ENCODE measurements at places on chromosomes 6 and 20.

- DNase-seq = no peak
Observed at GRCh38 chr20:52895701-52896100, 76.5 kb upstream of the TSHZ2 start.

DNA sequence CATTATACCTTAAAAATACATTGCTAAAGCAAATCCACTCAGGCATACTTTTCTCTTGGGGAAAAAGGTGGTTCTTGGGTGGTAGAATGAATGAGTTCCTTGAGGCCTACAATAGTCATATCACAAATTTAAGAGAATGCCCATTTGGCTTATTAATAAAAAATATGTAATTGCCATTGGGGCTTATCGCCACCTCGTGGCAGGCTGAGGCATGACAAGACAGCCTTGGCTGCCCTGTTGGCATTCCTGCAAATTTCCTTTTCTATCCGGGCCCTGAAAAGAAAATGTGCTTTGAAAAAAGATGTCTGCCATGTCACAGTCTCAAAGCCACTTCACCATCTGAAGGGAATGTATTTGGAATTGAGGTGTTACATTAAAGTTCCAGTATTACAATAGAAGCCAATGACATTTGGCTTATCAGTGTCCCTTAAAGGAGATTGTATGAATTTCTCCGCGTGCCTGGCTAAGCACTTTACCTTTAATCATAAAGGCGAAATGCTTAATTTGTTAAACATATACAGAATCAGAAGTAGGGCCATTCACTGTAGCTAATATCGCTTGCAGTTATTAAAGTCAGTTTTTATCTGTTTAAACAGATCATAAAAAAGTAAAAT is 188.3 kb upstream of the ZFP64 start:
- peak; percentile 20 for DNase-seq

DNA sequence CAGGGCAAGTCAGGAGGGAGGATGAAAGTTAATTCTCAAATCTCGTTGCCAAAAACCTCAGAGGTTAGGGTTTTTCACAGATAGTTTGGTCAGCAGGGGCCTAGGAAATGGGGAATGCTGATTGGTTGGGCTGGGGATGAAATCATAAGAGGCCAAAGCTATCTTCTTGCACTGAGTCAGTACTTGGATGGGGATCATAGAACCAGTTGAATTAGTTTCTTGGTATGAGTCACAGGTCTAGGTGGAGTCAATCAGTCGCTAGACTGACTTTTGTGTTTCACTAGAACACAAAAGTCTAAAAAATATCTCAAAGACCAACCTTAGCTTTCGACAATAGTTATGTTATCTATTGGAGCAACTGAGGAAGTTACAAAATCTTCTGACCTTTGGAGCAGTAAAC is 368.5 kb downstream of the TBC1D32 start:
- no peak for DNase-seq

GRCh38 chr6:93684339-93684738 is 265.0 kb upstream of the EPHA7 start:
- DNase-seq = no peak

DNA sequence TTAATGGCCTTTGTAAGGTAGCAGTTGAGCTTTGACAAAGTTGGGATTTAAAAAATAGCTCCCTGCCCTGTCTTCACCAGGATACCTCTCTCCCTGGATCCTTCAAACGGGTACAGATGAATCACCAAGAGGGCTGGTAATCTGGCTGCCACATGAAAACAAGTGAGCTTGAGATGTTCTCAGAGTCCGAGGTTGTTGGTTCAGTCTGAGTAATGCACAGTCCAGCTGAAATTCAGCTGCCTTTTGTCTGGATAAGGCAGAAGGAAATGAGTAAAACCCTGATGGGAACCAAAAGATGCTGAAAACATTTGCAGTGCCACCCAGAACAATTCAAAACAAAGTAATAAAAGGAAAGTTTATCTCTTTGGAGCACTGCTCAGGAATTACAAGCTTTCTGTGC is 86.8 kb downstream of the GJA1 start:
- DNase-seq = peak; percentile 98

DNA sequence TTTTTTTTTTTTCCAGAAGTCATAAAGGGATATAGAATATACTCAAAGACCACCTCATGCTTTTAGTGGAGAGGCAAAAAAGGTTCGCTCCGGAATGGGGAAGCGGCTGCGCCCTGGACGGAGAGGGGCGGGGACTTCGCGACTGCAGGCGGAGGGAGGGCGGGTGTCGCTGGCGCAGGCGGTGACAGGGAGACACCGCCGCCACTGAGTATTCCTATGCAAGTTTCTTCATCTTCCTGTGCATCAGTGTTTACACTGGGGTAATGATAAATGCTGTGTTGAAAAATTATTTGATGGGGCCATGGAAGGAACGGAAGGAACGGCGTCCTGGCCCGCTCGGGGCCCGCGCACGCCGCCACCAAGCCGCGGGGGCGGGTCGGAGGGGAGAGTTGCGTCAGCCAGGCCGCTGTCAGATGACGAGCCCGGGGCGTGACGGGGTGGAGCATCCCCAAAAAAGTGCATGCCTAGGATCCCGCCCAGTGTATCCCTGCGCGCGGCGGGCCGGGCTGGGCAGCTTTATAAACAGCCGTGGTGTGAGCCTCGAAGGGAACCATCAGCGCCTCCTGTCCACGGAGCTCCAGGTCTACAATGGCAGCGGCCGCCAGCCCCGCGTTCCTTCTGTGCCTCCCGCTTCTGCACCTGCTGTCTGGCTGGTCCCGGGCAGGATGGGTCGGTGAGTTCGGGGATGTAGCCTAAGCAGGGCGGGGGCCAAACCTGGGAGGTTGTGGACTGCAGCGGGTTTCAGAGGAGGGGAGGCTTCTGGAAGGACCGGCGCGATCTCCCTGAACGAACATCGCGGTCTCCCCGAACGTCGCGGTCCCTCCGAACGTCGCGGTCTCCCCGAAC is at the start of gene ULBP1:
ULBP1 (plus strand) TSS at position 482 of the 846 bp plus-strand sequence; CDS start at position 589, 107 bp downstream.
- peak; percentile 67 for DNase-seq

DNA sequence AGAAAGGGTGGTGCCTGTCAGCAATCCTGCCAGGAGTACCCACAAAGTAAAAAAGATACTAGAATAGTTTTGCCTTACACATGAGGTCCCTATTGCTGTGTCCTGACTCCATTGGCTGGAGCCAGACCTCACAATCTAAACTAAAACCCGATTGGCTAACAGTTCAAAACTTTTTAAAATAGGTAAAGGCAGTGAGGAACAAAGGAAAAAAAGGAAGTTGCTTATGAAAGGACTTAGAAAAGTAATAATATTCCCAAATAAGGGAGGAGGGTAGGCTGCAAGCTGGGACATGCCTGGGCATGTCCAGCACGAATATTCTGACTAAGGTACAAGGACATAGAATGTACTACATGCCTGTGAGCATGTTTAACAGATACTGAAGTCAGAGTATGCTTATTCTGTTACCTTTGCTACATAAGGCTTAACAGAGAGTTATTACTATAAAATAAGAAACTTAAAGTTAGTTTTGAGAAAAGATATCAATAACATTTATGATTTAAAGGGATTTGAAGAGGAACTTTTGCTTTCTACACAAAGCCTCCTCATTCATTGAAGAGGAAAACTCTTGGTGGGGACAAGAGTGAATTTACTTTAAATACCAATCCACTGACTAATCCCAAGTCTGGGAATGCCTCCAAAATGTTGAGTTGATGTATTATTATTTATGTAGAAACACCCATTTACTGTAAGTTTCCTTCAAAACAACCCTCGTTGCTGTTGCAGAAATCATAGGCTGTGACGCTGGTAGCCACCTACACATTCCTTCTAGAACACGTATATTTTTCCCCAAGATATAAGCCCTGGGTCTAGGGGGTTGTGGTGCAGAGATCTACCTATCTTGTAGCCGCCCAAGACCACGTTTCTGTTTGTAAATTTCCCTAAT is 8.2 kb upstream of the MTHFD1L start:
- peak; percentile 99 for DNase-seq

DNA sequence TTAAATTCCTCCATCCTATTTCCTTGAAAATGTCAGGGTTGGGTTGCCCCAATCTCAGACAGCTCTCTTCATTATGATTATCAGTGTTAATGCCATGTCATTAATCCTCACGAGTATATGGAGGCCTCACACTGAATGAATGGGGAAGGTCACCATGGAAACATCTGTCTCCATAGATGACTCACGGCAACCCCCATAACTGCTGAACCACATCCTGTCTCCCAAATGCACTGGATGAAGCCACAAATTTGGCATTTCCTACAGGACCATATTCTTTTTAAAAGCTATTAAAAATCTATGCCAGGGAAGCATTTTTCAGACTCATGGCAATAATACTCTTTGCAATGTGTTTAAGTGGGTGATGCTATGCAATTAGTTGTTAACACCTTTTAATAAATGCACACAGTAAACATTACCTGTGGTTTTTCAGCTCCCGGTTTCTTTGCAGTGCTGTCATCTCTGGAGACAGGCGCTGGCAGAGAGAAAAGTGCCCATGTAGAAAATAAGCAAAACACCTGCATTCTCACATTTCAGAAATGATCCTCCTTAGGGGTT is 80.1 kb upstream of the PTPRK start:
- peak; percentile 91 for DNase-seq

- no peak for DNase-seq
Observed at GRCh38 chr6:69863766-69864165, 2.6 kb upstream of the COL19A1 start.

GRCh38 chr6:49052901-49053300 is 410.2 kb downstream of the MMUT start:
- no peak for DNase-seq

DNA sequence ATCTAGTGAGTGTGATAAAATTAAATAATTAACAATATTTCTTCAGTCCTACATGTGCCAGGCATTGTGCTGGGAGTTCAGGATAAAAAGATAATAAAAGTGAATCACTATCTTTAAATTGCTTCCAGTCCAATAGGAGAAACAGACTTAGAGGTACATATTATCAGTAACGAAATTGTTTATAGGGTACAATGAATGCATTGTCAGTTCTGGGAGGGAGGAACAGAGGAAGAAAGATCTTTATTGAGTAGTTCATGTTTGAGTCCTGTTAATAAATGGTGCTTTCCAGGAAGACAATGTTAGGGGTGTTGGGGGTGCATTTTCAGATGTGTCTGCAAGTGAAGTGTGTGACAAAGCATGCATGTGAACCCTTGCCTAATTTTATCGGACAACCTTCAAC is 183.1 kb downstream of the OGFRL1 start:
- DNase-seq = no peak

DNA sequence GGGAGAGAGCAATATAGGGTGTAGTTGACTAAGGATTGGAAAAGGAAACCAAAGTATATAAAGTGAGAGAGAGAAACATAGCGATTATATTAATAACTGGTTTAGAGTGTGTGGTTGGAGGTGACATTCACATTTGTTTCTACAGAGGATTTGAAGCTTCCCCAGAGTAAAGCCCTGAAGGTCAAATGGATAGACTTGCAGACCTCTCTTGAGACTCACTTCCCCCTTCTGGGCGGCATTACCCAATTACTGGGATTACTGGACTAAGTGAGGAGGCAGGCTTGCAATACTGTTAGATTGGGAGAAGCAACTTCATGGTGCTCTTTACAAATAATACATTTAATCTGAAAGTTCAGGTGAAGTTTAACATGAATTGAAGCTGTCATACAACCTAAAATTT is 10.7 kb downstream of the FIG4 start:
- DNase-seq = peak; percentile 22

DNA sequence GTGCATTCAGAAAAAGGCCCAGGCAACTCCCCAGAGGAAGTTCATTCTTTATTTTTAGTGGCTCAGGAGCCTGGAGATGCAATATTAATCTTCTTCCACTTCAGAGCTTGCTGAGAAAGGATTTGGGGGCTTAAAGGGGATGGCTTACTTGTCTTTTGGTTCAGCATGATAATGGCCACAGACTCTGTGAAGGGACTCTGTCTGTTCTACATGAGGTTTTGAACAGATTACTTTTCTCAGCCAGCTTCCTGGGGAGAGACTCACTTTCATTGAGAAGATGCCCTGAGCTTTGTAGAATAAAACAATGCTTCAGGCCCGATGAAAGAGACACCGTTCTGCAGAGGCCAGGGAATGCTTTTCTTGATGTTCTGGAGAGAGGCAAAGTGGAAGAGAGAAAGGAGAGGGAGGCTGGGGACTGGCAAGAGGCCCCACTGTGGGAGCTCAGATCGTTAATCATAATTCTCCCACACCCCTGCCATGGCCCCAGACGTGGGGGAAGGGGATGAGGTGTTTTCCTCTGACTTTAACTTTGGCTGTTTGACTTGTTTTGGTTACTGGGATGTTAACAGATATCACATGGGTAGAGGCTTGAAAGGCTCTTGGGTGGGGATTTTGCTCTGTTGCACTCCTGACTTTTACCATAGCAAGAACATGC is 19.1 kb downstream of the SCP2D1 start:
- no peak for DNase-seq

DNA sequence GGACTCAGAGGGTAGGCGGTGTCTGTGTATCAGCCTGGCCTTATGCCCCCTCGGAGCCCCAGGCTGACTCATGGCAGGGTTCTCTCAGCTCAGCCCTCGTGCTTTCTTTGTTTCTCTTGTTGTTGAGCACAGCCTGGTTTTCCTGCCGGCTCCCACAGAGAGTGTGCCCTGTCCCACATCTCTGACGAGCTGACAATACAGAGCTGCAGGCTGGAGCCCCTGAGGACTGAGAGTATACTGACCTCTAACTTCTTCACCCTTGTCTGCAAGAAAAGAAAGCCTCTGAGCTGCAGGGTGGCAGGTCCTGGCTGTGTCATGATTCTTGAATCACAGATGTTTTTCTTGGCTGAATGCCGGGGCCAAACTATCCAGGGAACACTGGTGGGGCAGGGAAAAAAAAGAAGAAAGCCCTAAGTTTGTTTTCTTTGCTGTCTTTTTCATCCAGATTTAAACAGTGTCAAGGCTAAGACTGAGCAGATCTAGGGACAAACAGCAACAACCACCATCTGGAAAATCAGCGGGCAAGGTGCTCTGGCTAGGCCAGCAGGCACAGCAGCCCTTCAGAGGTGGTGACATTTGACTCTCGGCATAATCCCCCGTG is 63.3 kb upstream of the ZNF133 start:
- peak; percentile 61 for DNase-seq

- no peak for DNase-seq
Observed at GRCh38 chr6:164845773-164846172, 463.6 kb downstream of the C6orf118 start.

DNA sequence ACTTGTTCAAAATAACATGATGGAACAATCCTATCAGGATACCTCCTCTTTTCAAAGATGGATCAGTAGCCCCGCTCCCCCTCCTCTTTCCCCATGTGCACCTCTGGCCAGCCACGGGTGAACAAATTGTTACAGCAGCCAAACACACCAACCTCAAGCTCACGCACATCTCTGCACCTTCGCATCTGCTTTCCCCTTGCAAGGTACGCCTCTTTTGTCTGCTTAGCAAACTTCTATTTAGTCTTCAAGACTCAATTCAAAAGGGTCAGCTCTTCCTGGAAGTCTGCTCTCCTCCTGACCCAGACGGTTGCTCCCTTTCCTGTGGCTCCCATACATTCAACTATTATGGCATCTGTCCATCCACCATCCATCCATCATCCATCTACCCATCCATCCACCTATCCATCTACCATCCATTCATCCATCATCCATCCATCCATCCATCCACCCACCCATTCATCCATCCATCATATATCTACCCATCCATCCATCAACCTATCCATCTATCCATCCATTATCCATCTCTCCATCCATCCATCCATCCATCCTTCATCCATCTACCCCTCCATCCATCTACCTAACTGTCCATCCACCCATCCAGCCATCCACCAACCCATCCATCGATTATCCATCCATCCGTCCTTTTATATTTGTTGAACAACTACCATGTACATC is 36.3 kb upstream of the CDH22 start:
- DNase-seq = no peak

Measured in iris pigment epithelial cell (primary cell).